ENCODE measurements at places on chromosomes 6 and 20. TPM values are rescaled to one million over a fixed set of nuclear protein-coding genes. Genes with fewer than 3 reads are reported as not detected.

- no peaks in the 10 kb centered on the region for H3K27me3 ChIP-seq
- peak overlapping the region; percentile 100 for H3K4me3 ChIP-seq
- H3K36me3 ChIP-seq: peaks cover 4% of the 10 kb centered on the region
- peaks cover 47% of the 10 kb centered on the region for H3K4me1 ChIP-seq
Measured at GRCh38 chr6:53066077-53066417, 843 bp downstream of the FBXO9 start.

The RNF217 gene
- 1.1 TPM for total RNA-seq

DNA sequence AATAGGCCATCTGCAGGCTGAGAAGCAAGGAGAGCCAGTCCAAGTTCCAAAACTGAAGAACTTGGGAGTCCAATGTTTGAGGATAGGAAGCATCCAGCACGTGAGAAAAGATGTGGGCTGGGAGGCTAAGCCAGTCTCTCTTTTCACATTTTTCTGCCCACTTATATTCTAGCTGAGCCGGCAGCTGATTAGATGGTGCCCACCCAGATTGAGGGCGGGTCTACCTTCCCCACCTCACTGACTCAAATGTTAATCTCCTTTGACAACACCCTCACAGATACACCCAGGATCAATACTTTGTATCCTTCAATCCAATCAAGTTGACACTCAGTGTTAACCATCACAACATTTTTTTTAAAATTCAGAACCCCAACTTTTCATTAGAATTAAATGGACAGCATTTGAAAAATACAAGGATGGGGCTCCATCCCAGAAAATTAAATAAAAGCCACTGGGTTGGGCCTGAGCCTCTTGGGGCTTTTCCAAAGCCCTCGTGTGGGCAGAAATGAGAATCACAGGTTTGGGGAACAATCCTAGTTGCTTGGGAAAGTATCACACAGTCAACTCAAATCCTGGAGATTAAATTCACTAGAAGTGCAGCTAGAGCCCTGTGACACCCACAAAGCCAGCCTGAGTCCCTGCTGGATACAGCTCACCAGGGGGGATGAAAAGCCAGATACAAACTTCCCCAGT lies 2.2 kb downstream of the CLDN20 start:
- peaks cover 12% of the 10 kb centered on the region for H3K4me1 ChIP-seq
- no peak for DNase-seq

The PBOV1 gene
- total RNA-seq: not detected

- H3K27me3 ChIP-seq: peaks cover 1% of the 10 kb centered on the region
- no peak overlapping the region for H3K4me3 ChIP-seq
- peak; percentile 3 for DNase-seq
- H3K4me1 ChIP-seq: no peaks in the 10 kb centered on the region
- H3K36me3 ChIP-seq: no peaks in the 10 kb centered on the region
Measured at GRCh38 chr6:43983632-43984031, 143.6 kb downstream of the MRPL14 start.

DNA sequence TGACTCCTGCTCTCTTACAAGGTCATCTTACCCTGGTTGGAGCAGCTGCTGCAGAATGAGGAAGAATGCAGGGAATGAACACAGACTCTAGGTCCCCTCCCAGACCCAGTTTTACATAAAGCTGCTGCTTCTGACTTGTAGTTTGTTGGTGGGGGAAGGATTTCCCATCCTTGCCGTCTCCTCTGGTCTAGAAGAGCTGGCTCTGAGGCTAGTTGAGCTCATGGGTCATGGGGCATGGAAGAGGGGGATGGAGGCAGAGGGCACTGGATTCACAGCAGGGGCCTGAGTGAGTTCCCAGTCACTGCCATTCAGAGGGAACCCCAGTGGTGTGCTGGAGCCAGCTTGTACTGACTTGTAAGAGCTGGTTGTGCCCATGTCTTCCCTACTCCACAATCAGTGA lies 9.2 kb upstream of the GUCA1A start:
- H3K4me1 ChIP-seq: no peaks in the 10 kb centered on the region
- peaks cover 2% of the 10 kb centered on the region for H3K27me3 ChIP-seq
- no peak for DNase-seq
- H3K27ac ChIP-seq: no peak overlapping the region
- no peak overlapping the region for H3K4me3 ChIP-seq

- no peak overlapping the region for H3K27ac ChIP-seq
- H3K27me3 ChIP-seq: no peaks in the 10 kb centered on the region
- no peaks in the 10 kb centered on the region for H3K36me3 ChIP-seq
- DNase-seq: no peak
- no peaks in the 10 kb centered on the region for H3K4me1 ChIP-seq
Measured at GRCh38 chr6:81939766-81940165, 187.3 kb upstream of the TENT5A start.

The ACSS2 gene
- total RNA-seq: 45.6 TPM

- H3K4me3 ChIP-seq: no peak overlapping the region
- H3K27me3 ChIP-seq: no peaks in the 10 kb centered on the region
- DNase-seq: no peak
- H3K4me1 ChIP-seq: peaks cover 23% of the 10 kb centered on the region
- H3K27ac ChIP-seq: peak overlapping the region; percentile 4
Measured at GRCh38 chr6:116268589-116269293, 11.0 kb downstream of the TSPYL1 start.

- no peaks in the 10 kb centered on the region for H3K27me3 ChIP-seq
- H3K4me3 ChIP-seq: no peak overlapping the region
- H3K36me3 ChIP-seq: no peaks in the 10 kb centered on the region
- H3K4me1 ChIP-seq: no peaks in the 10 kb centered on the region
- no peak overlapping the region for H3K27ac ChIP-seq
Measured at GRCh38 chr6:102390541-102390940, 997.0 kb downstream of the GRIK2 start.

DNA sequence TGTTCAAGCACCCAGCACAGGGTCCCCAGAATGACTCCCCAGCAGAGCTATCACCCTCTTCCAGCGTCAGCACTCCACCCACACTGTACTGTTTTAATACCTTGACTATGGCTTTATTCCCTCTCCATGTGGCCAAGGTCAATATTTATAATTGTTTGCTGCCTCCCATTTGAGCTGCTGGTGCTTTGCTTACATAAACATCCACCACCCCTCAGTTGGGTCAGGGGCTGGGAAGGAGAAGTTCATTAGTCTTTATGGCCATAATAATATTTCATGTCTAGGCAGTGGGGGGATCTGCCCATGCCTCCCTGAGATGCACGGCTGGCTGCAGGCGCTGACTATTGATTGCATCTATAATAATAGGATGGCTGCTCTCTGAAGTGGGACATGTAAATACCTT lies 41.8 kb upstream of the SAYSD1 start:
- peaks cover 6% of the 10 kb centered on the region for H3K27me3 ChIP-seq
- H3K4me3 ChIP-seq: no peak overlapping the region
- no peak overlapping the region for H3K27ac ChIP-seq
- no peak for DNase-seq

- peaks cover 4% of the 10 kb centered on the region for H3K36me3 ChIP-seq
- DNase-seq: no peak
- peaks cover 6% of the 10 kb centered on the region for H3K4me1 ChIP-seq
- H3K27ac ChIP-seq: no peak overlapping the region
- H3K4me3 ChIP-seq: no peak overlapping the region
Measured at GRCh38 chr20:3751305-3751674, 16.3 kb downstream of the ADISSP start.

DNA sequence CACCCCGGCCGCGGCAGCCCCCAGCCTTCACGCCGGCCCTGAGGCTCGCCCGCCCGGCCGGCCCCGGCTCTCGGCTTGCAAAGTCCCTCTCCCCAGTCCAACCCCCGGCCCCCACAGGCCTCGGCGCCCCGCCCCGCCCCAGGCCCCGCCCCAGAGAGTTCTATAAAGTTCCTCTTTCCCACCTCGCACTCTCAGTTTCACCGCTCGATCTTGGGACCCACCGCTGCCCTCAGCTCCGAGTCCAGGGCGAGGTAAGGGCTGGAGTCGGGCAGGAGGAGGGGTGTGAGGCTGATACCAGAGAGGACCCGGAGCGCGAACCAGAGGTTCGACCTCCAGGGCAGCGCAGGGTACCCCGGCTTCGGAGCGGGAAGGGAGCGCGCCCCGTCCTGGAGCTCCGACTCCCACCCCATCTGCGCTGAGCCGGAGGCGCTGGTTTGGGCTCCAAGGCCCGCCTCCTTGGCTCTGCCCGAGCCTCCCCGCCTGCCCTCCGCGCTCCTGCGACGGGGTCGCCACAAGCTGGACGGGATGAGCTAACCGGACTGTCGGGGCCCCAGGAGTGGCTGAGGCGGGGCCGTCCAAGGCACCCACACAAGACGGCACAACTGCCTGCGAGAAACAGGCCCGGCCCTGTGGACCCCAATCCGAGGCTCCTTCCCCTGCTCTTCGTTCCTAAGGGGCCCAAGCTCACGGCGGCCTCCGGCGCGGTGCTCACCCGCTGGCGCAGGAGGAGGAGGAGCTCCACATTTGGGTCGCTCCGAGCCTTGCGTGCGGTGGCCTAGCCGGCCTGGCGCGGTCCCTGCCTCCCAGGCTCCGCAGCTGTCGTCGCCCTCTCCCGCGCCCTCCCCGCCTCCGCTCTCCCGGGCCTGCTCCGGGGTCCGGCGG lies at the start of gene IRF4:
TSS of gene IRF4 (plus strand) at position 194 of the 882 bp plus-strand sequence. CDS start 1,401 bp downstream, outside the sequence.
- peak; percentile 83 for DNase-seq
- H3K27ac ChIP-seq: peak within 1 kb of the TSS; percentile 99
- peak within 1 kb of the TSS; percentile 94 for H3K4me3 ChIP-seq
- H3K4me1 ChIP-seq: peaks cover 50% of the 10 kb centered on the region
- peaks cover 5% of the 10 kb centered on the region for H3K27me3 ChIP-seq
- peaks cover 46% of the 10 kb centered on the region for H3K36me3 ChIP-seq

DNA sequence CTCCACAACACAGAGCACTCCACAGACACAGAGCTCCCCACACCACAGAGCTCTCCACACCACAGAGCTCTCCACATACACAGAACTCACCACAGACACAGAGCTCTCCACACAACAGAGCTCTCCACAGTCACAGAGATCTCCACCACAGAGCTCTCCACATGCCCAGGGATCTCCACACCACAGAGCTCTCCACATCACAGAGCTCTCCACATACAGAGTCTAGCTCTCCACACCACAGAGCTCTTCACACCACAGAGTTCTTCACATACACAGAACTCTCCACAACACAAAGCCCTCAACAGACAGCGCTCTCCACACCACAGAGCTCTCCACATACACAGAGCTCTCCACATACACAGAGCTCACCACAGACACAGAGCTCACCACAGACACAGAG lies 55.3 kb downstream of the ERMARD start:
- DNase-seq: no peak
- no peak overlapping the region for H3K4me3 ChIP-seq
- H3K27me3 ChIP-seq: peaks cover 25% of the 10 kb centered on the region
- no peaks in the 10 kb centered on the region for H3K36me3 ChIP-seq

DNA sequence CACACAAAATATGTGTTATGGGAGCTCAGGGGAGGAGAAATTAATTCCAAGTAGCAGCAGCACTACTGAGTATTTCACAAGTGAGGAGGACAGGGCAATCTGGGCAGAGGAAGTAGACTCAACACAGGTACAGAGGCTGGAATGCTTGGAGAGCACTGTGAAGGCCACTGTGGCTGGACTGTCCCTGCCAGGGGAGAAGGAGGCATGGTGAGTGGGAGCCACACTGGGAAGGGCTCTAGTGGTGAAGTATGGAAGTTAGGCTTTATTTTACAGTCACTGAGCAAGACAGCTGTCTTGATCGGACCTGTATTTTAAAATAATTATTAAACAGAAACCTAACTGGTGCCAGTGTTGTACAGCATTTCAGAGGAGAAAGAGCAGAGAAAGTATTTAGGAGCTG lies 28.8 kb downstream of the FAM229B start:
- peaks cover 14% of the 10 kb centered on the region for H3K4me1 ChIP-seq
- H3K27me3 ChIP-seq: peaks cover 7% of the 10 kb centered on the region
- no peak overlapping the region for H3K4me3 ChIP-seq
- no peaks in the 10 kb centered on the region for H3K36me3 ChIP-seq
- no peak for DNase-seq

DNA sequence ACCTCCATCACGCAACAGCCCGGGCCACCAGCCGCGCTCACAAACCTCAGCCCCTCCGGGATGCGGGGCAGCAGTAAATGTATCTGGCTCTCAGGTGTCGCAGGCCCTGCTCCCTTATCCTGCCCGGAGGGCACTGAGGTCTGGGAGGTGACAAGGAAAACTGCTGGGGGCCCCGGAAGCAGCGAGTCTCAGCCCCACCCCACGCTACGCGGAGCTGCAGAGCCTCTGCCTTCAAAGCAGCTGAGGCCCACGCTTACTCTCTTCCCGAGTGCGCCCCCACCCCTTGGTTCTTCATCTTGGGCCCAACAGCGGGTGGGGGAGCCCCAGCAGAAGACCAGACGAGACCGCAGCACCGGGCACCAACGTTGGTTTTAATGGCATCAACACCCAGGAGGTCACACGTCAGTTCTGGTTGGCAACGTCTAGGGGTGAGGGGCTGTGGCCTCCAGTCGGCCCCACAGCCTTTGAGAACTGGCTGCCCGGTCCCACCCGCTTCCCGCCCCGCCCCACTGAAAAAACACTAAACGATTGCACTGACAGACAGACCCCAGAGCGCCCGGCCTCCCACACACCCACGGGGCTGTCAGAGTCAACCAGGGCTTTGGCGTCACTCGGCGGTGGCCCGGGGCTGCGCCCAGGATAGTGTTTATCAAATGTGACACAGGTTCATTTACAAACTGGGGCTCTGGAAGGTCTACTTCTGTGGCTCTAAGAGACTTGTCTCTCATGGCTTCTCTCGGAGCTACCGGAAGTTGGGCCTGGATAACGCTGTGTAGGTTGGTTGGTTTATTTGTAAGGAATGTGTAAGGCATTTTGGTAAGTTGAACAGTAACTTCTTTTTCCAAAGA lies 43.7 kb downstream of the DSTN start:
- no peak overlapping the region for H3K4me3 ChIP-seq
- no peaks in the 10 kb centered on the region for H3K36me3 ChIP-seq
- peaks cover 38% of the 10 kb centered on the region for H3K4me1 ChIP-seq
- H3K27ac ChIP-seq: no peak overlapping the region

DNA sequence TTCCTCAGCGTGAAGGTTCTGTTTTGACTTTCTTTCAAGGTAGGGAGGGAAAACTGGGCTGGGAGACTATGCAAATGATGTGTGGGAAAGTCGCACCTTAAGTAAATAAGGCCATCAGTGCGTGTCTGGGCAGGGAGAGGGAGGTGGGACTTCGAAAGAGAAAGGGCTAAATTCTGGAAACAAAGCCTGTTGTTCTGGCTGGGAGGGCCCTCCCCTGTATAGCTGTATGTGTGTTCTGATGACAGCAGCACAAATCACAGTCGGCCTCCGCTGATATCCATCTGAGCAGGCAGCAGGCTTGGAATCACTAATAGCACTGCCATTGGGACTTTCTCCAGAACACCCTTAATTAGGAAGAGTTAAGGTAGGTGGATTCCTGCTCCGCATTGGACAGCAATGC lies 19.2 kb downstream of the JAG1 start:
- H3K27me3 ChIP-seq: peaks cover 23% of the 10 kb centered on the region
- no peaks in the 10 kb centered on the region for H3K36me3 ChIP-seq
- no peak for DNase-seq

The MYO6 gene
- 6.4 TPM for total RNA-seq

Measured in activated CD4-positive, alpha-beta memory T cell treated with anti-CD3 and anti-CD28 coated beads for 36 hours (primary cell).